ENCODE measurements at places on chromosomes 2 and 18.
A peak's percentile ranks its signal among the peaks of the same experiment; 100 is the strongest.

DNA sequence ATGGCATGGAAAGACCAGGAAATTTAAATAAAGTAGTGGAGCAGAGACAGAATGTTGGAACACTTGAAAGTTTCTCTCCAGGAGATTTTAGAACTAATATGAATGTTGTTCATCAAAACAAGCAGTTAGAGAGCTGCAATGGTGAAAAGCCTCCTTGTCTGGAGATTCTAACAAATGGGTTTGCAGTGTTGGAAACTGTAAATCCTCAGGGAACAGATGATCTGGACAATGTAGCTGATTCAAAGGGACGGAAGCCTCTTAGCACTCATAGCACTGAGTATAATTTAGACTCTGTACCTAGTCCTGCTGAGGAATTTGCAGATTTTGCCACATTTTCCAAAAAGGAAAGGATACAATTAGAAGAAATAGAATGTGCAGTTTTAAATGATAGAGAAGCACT lies 27.7 kb downstream of the AFTPH start:
- no peak for DNase-seq

DNA sequence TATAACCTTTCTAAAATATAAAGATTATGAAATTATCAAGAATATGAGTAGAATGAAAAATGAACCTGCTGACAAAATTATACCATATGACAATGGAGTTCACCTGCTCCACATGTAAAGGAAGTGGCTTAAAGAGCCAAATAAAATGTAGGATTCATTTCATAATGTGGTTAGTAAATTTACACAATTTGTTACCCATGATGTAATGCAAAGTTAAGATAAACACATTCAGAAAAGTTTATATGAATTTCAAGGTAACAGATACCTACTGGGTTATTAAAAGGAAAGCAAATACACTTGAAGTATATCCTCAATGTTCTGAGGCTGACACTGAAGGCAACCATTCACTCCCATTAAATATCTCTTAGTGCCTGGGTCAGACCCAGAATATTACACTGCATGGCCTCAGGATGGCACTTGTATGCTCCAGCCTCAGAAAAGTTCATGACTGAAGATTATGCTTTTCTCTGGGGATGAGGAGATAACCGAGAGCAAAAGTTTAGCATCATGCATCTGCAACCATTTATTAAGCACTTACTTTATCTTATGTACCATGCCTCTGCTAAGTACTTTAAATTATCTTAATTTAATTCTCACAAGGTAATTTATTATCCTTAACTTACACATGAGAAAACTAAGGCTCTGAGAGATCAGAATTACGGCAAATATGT lies 6.2 kb downstream of the STRN start:
- DNase-seq = no peak

GRCh38 chr18:76923485-76924085 lies 101.2 kb downstream of the ZNF236 start:
- DNase-seq = no peak

DNA sequence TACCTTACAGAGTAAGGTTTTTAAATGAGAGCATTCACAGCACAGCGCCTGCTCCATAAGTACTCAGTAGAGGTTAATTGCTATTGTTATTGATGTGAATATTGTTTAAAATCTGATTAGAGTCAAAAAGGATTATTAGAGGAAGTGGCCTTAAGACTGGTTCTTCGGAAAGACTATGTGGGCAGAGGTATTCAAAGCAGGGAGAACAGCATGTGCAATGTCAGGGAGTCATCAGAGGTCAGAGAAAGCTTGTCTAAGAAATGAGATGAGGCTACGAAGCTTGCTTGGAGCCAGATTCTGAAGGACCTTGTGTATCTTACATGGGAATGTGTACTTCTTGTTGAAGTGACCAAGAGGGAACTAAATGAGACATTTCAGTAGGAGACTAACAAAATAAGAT lies 49.8 kb downstream of the PMS1 start:
- no peak for DNase-seq

DNA sequence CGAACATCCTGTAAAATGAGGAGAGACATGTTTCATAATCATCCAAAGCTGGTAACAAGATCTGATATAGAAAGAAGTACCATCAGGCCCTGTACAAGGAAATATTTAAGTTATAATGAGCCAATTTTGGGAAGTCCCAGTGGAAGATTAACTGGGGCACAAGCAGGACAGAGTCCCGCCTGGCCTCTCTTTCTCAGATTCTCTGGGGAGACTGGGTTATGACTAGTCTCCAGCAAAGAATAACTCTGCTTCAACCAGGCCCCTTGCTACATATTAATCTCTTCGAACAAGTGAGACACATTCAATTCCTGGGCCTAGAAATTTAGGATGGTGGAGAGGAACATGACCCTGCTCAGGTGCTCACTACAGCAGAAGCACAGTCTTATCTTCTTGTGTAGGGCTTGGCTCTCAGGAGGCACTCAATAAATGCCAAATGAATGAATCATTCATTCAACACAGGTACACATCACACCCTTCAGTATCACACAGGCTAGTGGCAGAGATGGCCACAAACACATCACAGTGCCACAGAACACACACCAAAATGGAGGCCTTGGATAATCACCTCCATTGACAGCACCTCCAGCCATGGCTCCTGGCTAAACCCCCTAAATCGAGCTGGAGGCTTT lies 46.4 kb upstream of the RNF152 start:
- DNase-seq = no peak

DNA sequence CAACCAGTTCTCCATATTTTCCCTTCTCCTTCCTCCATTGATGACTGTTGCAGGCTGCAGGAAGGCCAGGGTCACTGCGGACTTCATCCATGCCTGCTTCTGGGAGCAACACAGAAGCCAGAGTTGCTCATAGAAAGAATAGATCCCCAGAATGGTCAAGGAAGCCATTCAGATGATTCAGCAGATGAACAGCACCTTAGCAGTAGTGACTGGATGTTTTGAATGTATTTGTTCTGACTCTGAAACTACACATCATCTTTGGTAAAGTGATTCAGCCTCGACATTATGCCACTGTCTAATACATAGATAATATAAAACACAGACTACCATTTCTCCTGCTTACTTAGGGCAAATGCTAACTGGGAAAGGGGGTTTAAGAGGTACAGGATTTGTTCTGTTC lies 411.6 kb downstream of the RND3 start:
- DNase-seq = no peak

- DNase-seq = no peak
Measured at GRCh38 chr18:53033128-53033527, 693.1 kb downstream of the DCC start.

GRCh38 chr2:30026091-30027055 lies 105.0 kb upstream of the ALK start:
- DNase-seq = no peak

DNA sequence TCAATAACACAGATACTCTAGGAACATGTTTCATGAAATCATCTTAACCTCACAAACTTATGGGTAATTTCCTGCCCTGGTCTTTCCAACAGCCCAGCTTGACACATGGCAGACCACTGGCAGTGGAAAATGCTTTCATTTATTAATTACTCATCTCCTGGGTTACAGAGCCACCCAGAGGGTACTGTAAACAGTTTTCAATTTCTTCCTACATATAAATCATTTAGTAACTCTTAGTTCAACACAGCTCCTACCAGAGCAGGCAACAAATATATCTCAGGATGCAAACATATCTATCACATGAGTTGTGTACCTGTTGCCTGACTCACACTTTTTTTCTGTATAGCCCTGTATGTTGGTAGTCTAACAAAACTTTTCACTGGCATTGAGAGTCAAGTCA lies 99.2 kb upstream of the VRK2 start:
- no peak for DNase-seq

GRCh38 chr2:55782528-55783173 lies 89.0 kb upstream of the PNPT1 start:
- no peak for DNase-seq

- peak; percentile 63 for DNase-seq
Measured at GRCh38 chr2:98465456-98466226, 21.0 kb downstream of the INPP4A start.

- no peak for DNase-seq
Measured at GRCh38 chr2:176237456-176237855, 31.8 kb upstream of the MTX2 start.

GRCh38 chr2:33145459-33145858 lies 198.7 kb downstream of the LTBP1 start:
- no peak for DNase-seq

DNA sequence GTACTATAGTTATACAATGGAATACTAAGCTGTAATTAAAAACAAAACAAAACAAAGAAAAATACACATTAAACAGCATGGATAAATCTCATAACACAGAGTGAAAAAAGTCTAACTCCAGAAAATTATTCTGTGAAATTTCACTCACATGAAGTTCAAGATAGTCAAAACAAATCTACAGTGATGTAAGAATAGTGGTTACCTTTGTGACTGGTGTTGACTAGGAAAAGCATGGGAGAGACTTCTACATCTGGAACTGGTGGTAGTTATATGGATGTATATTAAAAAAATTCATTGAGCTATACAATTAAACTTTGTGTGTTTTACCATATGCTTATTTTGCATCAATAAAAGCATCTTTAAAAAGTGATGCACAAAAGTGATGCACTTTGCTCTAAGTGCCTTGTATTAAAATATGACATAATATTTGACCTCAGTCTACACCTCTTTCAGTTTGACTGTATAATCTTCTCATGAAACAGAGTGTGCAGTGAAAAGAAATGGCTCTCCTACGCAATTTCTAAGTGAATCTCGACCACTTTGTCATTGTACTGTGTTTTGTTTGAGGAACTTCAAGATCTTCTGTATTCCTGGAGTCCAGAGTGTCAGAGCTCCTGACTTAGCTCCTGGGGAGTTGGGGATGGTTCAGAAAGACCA lies 28.0 kb downstream of the STAT4 start:
- no peak for DNase-seq

- DNase-seq = no peak
Measured at GRCh38 chr18:23585007-23585871, 1.1 kb downstream of the NPC1 start.

DNA sequence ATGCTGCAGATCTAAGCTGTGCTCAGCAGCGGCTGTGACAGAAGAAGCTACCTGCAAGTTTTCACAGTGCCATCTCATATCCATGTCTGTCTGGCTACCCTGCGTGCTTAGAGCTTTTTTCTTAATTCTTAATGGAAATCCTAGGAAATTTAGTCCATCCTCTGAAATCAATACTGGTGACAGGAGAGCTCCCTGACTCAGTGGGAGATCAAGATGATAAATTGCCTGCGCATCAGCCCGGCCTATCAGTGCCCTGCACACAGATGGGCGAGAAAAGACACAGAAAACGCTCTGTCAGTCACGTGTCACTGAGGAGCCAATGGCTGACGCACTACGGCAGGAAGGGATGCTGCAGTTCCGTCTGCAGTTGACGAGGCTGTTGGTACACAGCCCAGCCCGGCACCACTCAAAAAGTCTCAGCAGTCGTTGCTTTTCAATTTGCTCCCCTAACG lies 819.6 kb upstream of the FSHR start:
- DNase-seq = peak; percentile 28

GRCh38 chr2:28896906-28897305 lies 2.4 kb downstream of the WDR43 start:
- no peak for DNase-seq

GRCh38 chr18:57807336-57808117 lies 4.4 kb upstream of the ATP8B1 start:
- no peak for DNase-seq

GRCh38 chr2:49914281-49914680 lies 760.0 kb upstream of the FSHR start:
- DNase-seq = no peak

- DNase-seq = no peak
Measured at GRCh38 chr2:56519806-56520205, 336.0 kb downstream of the CCDC85A start.

GRCh38 chr2:85769236-85769982 lies 15.6 kb downstream of the ATOH8 start:
- DNase-seq = no peak

- no peak for DNase-seq
Measured at GRCh38 chr2:9307535-9307934, 100.9 kb downstream of the ASAP2 start.

GRCh38 chr18:8139891-8140406 lies 469.3 kb upstream of the RAB12 start:
- DNase-seq = no peak

DNA sequence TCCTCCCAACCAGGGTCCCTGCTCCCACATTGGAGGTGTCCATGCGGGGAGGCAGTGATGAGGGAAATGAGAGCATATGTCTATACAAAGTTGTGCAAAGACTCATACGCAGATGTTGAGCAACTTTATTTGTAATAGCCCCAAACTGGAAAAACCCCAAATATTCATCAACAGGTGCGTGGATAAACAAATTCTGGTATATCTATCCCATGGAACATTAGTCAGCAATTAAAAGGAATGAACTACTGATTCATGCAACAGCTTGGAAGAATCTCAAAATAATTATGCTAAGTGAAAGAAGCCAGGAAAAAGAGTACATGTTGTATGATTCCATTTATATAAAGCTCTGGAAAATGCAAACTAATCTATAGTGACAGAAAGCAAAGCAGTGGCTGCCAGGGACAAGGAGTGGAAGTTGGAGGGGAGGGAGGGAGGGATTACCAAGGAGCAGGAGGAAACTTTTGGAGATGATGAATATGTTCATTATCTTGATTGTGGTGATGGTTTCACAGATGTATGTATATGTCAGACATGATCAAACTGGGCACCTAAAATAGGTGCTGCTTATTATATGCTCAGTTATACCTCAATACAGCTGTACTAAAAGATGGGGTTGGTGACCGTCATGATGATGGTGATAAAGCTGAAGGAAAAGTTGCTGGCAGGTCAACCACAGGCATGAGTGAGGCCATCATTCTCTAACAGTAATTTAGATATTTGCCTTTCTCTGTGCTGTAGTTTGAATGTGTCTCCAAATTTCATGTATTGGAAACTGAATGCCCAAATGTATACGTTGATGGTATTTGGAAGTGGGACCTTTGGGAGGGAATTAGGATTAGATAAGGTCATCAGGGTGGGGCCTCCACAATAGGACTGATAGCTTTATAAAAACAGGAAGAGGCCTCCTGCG lies 270.9 kb downstream of the CYP26B1 start:
- DNase-seq = no peak

DNA sequence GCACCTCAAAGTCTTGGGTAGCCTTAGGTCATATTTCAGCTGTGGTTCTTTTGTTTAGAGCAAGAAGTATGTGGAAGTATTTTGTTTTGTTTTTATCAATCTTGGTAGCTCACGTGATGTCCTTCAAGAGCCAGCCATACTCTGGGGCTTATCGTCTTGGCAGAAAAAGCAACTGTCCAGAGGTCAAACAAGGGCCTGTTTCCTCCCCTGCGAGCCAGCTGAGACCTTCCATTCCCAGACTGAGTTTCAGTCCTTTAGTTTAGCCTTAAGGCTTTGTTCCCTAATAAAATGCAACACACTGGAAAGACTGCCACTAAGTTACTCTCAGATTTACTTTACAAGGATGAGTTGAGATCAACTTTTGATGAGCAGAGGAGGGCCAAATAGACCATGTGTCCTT lies 63.5 kb downstream of the TXNL1 start:
- no peak for DNase-seq

GRCh38 chr18:3903337-3903736 lies 453.4 kb downstream of the TGIF1 start:
- DNase-seq = no peak

GRCh38 chr18:57772387-57772799 lies 30.7 kb downstream of the ATP8B1 start:
- DNase-seq = no peak

Data from activated CD4-positive, alpha-beta T cell treated with anti-CD3 and anti-CD28 coated beads for 1 hour (primary cell).